Esophagus squamous epithelium (tissue), 5 donors: ENCODE measurements at places on chromosomes 4 and X. TPM values are rescaled to one million over a fixed set of nuclear protein-coding genes. Genes with fewer than 3 reads are reported as not detected.

CCDC149 gene
- 9.6 TPM for total RNA-seq

- no peak for DNase-seq
These were observed 72.4 kb downstream of the COQ2 start for GRCh38 chr4:83212041-83212851.

GRCh38 chr4:148391056-148391455 is 51.2 kb downstream of the NR3C2 start:
- DNase-seq, result no peak

GRCh38 chrX:47181301-47181700 is 12.3 kb upstream of the UBA1 start:
- DNase-seq, result no peak

- DNase-seq, result no peak
These were observed 34.5 kb upstream of the RAB33B start for GRCh38 chr4:139419388-139419914.

DNA sequence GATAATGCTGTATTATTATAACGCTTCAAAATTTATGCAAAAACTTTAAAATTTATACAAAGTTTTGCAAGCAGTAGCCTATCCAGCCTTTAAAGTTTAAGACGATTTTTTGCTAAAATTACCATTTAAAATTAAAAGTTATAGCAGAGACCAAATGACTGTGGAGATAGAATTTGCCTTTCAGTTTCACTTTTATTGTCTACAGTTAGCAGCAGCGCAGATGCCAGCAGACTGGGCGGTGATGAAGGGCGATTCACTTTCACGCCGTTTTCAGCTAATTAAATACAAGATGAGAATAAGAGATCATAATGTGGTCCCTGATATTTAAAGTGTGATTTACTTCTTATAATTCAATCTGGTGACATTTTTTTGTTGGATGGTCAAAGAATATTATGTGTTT is 1381.5 kb upstream of the ADGRL3 start:
- no peak for DNase-seq

GRCh38 chr4:18480928-18481327 is 459.4 kb upstream of the LCORL start:
- no peak for DNase-seq

GRCh38 chr4:158906073-158906472 is 137.2 kb downstream of the FNIP2 start:
- no peak for DNase-seq

- no peak for DNase-seq
These were observed 22.2 kb downstream of the FABP2 start for GRCh38 chr4:119299741-119300100.

- DNase-seq, result no peak
These were observed 1037.1 kb downstream of the STPG2 start for GRCh38 chr4:97106161-97106560.

DNA sequence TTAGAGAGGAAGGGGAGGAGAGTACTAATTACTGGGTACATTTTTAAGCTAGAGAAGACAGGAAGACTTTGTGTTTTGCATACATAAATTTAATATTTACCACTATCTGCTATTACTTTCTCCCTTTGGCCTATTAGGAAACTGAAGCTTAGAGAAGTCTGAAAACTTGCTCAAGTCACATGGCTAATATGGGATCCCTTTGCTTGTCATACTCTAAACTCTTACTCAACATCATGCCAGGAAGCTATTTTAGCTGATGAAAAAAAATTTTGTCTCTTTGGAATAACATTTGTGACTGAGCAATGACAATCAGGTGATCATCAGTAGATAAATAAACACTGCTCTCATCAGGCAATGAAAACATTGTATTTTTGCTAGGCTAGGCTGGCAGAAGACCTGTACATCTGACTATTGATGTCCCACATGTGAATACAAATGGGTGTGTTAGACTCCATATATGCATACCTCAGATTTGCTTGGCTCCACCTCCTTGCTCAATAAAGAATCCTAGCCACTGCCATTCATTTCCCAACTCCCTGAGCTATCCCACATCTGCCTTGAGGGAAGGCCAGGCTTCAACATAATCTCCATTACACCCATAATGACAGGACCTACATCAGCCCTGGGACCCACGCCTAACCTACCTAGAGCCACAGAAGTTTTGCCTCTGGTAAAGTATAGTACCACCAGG is 17.0 kb upstream of the DCLK2 start:
- DNase-seq, result no peak

- no peak for DNase-seq
These were observed 530.8 kb downstream of the GRXCR1 start for GRCh38 chr4:43423276-43423675.

GRCh38 chrX:39654183-39654925 is 443.4 kb downstream of the BCOR start:
- DNase-seq, result no peak

DNA sequence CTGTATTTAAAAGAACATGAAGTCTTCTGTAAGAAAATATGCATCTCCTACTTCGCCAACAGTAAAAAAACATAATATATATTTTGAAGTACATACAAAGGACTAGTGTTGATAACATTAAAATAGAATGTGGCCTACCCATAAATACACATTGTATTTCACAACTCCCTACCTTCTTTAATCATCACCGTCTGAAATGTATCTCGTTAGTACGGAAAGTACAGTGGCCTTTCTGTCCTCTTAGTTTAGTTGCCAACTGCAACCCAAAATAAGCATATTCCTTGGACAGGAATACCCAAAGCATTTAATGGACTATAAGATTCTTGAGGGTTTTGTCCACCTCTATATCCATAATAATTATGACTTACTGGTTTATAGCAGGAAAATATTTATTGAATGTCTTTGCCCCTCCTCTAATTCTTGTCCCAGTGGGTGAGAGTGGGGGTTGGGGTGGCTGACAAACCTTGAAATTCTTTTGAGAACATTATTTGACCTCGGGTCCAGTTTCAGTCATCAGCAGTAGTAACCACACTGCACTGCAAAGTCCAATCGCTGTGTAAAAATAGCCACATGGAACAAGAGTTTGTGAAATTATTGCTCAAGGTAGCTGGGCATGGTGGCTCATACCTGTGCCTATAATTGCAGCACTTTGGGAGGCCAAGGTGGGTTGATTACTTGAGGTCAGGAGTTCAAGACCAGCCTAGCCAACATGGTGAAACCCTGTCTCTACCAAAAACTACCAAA is 474.5 kb downstream of the KLHL13 start:
- no peak for DNase-seq

PRR32 gene
- total RNA-seq, result not detected

GRCh38 chrX:8204943-8205342 is 33.9 kb upstream of the VCX2 start:
- no peak for DNase-seq

GRCh38 chr4:107304699-107305286 is 268.7 kb upstream of the DKK2 start:
- DNase-seq, result no peak

DNA sequence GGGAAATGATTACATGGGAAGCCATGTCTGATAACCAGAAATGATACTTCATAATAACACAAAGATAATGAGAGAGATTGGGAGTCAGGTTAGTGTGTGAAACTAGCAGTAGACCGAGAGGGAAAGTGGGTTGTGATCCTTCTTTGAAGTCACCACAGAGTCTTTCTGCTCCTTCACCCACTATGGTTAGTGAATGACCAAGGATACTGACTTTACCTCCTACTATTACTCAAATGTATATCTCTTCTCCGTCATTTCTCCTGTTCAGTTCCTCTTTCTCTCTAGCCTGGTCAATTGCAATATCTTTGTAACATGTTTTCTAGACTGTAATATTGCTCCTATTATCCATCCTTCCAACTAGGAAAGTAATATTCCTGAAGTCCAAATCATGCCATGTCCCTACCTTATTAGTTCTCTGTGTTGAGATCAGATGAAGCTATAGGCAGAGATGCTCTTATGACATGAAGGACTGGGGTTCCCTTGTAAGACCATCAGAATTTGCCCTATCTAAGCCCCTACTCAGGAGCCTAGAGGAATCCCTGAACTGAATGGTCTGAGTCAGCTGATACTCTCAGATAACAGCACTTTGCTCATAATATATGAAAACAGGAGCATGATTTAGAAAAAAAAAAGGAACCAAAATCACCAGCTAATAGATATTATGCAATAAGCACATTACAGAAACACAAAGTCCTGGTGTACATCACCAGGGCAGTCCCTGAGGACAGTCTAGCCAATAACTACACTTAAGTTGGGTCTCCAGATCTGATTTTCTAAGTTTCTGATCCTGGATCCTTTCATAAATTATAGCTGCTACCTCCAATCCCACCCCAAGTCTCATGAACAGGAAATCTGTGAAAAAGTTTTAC is 81.2 kb downstream of the SHROOM3 start:
- DNase-seq, result no peak

GYG2 gene
- not detected for total RNA-seq

DNA sequence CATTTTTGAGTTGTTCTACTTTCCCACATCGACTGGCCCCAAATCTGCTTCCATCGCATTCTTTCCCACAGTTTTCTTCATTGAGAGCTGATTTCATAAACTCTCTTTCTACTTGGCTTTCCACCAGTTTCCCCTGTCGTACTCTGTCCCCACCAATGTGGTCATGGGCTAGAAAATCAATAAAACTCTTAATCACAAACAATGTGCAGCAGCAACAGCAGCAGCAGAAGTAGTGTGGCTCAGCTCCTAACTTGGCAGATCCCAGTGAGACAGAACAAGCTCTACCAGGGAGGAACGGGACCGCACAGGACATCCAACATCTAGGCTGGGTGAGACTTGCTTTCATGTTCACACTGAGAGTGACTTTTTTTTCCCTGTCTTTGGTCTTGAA is 3.1 kb upstream of the SETD7 start:
- no peak for DNase-seq

GRCh38 chrX:43631841-43632240 is 24.3 kb upstream of the MAOA start:
- DNase-seq, result no peak

GRCh38 chrX:74232859-74233258 is 71.1 kb upstream of the ZCCHC13 start:
- no peak for DNase-seq

GRCh38 chrX:98114021-98114420 is 1230.3 kb downstream of the RPA4 start:
- DNase-seq, result no peak

GRCh38 chrX:50327235-50327634 is 122.7 kb downstream of the CCNB3 start:
- no peak for DNase-seq

PCSK1N gene
- 1.3 TPM for total RNA-seq

PDGFRA gene
- 45.8 TPM for total RNA-seq
